Neural progenitor cell (in vitro differentiated cells): ENCODE measurements at places on chromosomes 1 and 21.

DNA sequence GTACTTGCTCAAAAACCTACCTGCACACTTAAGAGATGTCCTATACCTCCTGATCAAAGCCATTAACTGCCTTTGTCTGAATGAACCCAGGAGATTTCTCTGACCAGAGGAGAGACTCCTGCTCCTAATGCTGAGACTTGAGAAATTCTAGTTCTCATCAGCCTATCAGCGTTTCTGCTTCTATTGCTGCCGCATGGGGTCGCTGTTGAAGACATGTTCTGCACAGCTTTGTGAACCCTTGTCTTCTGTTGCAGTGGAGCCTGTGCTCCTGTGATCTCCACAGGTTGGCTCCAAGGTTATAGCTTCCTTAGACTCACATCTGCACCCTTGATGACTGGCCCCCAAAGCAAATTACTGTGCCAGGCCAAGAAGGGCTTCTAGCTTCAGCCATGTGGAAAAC is 40.2 kb downstream of the EDN2 start:
- no peak for DNase-seq

- no peak for DNase-seq
These were observed 14.0 kb upstream of the CFAP126 start for GRCh38 chr1:161381707-161382106.

DNA sequence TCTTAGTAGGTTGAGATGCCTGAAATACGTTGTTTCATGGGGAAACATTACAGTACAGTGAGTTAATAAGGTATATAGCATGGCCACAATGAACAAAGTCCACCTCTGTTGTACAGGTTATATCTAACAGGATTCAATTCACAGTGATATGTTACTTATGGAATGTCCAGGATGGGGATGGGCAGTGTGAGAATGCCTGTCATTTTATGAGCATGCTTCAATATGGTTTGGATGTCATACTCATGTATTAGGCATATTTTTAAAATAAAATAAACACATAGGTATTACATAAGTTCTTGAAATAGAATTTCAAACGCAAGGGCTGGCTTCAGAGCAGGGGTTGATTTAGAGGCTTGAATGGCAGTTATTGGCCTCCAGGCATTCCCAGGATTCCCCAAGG is 6.1 kb upstream of the PHLDA3 start:
- no peak for DNase-seq

- no peak for DNase-seq
These were observed 90.6 kb downstream of the SGIP1 start for GRCh38 chr1:66624412-66625060.

DNA sequence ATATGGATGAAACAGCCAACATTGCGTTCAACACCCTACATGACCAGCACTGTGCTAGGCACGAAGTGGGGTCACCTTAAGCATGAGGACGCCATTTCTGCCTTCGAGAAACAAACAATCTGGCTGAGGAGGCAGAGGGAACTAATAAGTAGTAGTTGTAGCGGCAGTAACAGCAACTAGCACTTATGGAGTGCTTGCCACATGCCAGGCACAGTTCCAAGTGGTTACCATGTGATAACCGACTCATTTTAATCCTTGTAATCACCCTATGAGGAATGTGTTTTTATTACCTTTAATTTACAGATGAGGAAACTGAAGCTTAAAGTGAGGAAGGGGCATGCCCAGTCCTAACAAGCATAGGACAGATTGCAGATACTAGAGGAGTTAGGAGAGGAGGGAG is 33.7 kb downstream of the KCND3 start:
- no peak for DNase-seq

- DNase-seq: no peak
These were observed 97.5 kb downstream of the DISC1 start for GRCh38 chr1:231724041-231724440.

- no peak for DNase-seq
These were observed 556 bp downstream of the IFI44 start for GRCh38 chr1:78650114-78650660.

DNA sequence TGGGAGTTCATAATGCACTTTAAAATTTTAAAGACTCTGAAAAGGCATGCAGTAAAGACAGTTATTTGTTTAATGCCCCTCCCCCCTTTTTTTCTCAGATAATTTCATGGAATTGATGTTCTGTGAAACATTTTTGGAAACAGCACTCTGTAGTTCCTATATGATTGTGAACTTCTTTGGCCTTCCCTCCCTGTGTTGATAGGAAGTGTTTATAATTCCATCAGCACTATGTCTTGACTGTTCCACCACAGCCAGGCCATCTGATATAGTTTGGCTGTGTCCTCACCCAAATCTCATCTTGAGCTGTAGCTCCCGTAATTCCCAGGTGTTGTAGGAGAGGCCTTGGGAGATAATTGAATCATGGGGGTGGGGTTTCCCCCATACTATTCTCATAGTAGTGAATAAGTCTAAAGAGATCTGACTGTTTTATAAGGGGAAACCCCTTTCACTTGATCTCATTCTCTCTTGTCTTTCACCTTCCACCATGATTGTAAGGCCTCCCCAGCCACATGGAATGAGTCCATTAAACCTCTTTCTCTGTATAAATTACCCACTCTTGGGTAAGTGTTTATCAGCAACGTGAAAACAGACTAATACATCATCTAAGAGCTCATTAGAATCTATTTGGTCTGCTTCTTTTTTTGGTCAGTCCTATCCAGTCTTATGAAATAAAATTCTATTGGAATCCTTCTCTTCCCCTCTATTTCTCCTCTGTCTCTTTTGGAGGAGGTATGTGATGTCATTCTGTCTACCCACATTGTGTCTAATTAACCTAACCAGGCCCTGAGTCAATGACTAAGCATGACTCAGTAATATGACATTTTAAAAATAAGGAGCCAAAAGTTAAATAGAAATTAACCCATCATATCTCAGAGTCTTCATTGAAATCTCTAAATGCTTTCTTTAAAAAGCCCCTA is 8.9 kb downstream of the CCDC185 start:
- DNase-seq: no peak

DNA sequence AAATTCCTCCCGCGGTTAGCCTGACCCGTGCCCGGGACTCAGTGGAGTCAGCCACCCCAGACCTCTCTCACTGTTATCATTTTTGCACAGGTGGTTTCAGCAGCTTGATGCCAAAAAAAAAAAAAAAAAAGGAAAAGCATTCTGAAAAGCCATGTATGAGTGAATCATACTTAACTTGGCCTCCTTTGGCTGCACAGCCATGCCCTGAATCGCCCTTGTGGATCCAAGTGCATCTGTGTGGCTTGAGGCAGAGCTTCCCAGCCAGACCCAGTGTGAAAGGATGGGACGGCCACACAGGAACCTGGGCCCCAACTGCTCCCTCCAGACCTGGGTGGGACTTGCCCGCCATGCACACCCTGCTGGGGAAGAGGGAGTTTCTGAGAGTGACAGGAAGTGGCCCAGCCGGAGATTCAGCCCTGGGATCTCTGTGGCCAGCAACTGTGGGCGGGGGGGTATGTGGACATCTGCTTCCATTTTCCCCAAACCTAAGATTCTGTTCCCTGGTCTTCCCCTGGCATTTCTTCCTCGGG is 8.6 kb downstream of the YBEY start:
- DNase-seq: no peak

DNA sequence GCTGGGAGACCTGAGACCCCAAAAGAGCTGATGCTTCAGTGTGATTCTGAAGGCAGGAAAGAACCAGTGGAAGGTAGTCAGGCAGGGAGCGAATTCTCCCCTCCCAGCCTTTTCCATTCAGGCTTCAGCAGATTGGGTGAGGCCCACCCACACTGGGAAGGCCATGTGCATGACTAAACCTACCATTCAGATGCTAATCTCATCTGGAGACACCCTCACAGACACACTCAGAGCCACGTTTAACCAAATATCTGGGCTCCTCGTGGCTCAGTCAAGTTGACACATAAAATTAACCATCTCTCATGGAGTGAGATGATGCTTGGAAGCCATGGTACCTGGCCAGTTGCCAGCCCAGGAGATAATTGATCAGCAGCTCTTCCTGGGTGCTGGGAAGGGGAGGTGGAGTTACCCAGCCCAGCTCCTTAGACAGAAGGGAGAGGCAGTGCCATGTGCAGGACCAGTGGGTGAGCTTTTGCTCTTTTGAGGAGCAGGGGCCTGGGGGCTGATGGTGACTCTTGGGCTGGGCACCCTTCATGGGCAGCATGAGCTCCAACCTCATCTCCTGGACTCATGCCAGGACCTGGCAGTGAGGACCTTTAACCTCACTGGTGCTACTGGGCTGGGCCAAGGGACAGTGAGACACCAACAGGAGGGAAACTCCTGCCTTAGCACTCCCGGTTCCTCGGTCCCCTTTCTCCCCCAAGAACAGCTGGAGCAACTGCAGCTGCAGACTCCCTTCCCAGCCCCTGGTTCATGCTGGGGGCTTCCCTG is 89.0 kb upstream of the ACTL8 start:
- no peak for DNase-seq

GRCh38 chr1:15249081-15249480 is 2.1 kb downstream of the FHAD1 start:
- no peak for DNase-seq

- DNase-seq: no peak
These were observed 9.5 kb upstream of the ASCL5 start for GRCh38 chr1:201136355-201137023.

- no peak for DNase-seq
These were observed 40.8 kb downstream of the CDCP2 start for GRCh38 chr1:54112027-54112426.

GRCh38 chr1:117367046-117368025 is at the start of gene MAN1A2:
TSS of gene MAN1A2 (plus strand) at chr1:117367449. CDS start at chr1:117368184, 735 bp downstream.
- DNase-seq: peak; percentile 90

DNA sequence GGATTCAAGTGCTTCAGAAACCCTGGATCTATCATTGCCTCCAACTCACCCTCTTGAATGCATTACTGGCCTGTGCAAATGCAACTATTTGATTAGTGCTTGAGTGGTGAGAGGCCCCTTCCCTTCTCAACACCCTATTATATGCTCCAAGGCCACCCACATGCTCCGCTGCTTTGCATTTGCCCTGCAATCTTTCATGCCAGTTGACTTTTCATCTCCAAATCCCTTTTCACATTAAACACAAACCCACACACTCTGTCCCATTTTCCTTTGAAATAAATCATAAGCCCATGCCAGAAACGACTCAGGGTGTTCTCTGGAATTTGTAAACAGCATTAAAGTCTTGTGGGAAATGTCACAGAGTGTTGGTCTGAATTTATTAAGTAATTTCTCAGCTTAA is 78.9 kb upstream of the CTTNBP2NL start:
- DNase-seq: no peak

DNA sequence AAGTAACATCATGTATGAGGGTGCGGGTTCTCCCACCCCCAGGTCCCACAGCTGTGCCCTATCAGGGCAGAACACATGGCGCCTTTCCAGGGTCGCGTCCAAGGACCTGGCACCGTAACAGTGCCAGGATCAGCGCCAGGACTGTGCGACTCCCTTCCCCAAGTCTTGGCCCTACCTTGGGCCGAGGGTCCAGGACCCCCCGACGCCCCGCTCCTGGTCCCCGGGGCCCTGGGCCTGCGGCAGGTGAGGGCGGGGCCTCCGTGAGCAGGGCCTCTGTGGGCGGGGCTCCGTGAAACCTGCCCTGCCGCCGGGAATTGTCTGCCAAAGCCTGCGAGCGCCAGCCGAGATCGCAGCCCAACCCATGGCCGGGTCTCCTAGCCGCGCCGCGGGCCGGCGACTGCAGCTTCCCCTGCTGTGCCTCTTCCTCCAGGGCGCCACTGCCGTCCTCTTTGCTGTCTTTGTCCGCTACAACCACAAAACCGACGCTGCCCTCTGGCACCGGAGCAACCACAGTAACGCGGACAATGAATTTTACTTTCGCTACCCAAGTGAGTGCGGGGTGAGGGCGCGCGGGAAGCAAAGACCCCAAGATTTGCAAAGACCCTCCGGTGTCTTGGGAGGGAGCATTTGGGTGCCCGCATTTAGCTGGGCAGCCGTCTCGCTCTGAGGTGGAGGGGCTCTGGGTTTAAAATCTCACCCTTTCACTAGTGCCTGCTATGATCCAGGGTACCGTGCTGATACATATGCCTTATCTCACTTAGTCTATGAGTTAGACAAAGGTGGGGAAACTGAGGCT is at the start of gene RHBG:
RHBG (plus strand) TSS at position 323 of the 796 bp plus-strand sequence; CDS start at position 362, 39 bp downstream.
- peak; percentile 78 for DNase-seq

GRCh38 chr1:118266436-118266835 is 81.4 kb upstream of the SPAG17 start:
- DNase-seq: no peak

DNA sequence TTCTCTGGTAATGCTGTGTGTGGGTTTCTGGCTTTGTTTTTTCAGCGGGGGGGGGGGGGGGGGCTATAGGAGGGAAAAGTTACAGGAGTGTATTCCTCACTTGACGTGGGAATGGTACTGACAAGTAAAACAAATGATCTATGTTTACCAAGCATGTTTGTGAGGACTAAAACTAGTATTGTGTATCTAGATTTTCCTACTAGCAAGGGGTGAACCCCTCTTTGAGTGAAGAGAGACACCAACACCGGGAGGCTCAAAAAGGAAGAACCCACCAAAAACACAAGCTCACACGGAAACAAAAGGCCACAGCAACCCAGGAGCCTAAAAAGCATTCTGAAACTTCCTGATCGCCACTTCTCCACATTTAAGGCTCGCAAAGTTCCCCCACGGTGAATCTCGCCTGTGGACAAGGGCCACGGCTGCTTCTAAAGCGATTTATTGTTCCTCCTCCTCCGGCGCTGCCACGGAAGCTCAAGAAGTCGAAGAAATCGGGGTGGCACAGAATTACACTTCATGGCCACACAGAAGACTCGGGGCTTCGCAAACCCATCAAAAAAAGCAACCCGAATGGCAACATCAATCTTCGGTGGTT is 703 bp downstream of the PUM1 start:
- DNase-seq: no peak

DNA sequence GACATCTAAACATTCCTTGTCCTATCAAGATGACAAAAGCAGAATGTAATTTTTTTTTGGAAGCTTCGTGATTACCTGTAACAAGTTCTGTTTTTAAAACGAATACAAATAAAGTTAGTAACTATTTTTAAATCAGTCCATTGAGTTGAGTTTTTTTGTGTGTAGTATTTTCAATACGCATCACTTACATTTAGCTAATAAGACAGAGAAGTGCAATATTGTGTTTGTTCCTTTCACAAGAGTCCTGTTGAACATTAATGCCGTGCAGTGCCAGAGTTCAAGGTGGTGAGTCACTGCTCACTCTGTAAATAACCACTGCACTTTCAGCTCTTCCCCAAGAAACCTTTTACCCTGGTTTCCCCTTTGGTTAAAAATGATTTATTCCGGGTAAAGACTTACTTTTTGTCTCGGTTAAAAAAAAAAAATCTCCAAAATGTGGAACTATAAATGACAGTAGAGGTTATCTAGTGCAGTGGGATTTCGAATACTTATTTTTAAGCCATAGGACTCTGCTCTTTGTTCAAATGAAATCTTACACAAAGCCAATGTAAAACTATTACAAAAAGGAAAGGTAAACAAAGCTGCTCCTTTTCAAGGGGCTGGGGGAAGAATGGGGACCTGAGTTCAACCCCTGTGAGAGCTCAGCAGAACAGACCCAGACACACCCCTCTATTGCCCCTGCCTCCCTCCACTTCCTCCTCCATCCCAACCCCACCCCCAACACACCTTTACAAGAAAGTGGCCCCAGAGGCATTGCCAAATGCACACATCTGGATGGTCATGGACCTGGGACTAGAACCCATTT is 14.8 kb upstream of the NCMAP start:
- no peak for DNase-seq

- no peak for DNase-seq
These were observed 43.4 kb downstream of the GNPAT start for GRCh38 chr1:231284441-231284840.

- DNase-seq: no peak
These were observed 97.6 kb downstream of the PPIAL4G start for GRCh38 chr1:148385371-148386030.
